ENCODE measurements at places on chromosomes 7 and 10.

GRCh38 chr7:119935418-119936025, 337.5 kb upstream of the KCND2 start:
- DNase-seq, result no peak

DNA sequence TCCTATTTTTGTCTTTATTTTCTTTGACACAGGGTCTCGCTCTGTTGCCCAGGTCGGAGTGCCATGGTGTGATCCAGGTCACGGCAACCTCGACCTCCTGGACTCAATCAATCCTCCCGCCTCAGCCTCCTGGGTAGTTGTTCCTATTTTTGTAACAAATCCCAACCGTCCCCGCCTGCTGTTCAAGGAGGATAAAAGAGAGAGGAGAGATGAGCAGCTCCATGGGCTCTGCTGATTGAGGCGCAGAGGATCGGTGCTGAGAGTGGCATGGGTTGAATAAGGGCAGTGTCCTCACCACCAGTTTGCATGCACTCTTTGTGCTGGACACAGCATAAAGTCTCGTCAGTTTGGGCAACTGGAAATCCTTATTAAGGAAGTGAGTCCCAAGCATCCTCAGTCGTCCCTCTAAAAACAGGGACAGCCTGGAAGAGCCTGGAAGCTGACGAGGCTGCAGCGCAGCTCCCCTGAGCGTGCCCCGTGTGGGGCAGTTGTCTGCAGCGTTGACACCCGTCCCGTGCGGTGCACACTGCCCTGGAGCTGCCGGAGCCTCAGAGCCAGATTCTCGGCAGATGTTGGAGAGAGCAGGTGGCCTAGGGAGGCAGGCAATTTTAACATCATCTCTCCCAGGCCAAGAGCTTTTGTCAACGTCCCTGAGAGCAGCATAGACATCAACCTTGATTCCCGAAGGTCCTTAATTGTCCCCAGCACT, 404.2 kb upstream of the RNF32 start:
- DNase-seq, result no peak

DNA sequence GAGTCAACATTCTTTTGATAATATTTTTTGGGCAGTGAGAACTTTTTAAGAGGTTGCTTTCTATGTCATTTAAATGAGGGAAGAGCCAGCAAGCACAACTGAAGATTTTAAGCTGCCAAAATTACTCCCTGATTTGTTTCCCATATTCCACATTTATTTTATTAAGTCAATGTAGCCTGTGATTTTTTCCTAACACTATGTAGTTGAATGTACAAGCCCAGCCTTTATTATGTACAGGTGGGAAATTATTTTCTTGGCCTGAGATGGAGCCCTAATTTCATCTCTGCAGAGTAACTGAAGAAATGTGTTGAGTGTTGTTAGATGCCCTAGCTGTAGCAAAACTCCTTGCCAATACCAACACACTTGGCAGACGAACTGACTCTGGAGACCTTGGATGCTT, 83.1 kb upstream of the MINDY3 start:
- no peak for DNase-seq

DNA sequence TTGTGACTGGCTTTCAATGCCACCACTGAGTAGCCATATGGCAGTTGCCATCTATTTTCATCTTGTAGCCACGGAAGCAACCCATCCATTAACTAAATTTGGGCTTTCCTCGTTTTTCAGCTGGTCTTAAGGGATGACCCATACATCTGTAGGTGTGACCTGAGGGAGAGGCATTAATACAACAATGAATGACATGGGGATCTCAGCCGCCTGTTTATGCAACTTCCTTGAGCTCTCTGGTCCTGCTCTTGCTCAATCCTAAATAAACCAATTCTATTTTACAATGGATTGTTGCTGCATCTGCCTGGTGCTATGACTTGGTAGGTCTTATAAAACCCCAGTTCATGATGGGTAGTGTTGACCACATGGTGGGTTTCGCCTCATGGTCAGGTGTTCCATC, 21.9 kb upstream of the ADAM22 start:
- no peak for DNase-seq

DNA sequence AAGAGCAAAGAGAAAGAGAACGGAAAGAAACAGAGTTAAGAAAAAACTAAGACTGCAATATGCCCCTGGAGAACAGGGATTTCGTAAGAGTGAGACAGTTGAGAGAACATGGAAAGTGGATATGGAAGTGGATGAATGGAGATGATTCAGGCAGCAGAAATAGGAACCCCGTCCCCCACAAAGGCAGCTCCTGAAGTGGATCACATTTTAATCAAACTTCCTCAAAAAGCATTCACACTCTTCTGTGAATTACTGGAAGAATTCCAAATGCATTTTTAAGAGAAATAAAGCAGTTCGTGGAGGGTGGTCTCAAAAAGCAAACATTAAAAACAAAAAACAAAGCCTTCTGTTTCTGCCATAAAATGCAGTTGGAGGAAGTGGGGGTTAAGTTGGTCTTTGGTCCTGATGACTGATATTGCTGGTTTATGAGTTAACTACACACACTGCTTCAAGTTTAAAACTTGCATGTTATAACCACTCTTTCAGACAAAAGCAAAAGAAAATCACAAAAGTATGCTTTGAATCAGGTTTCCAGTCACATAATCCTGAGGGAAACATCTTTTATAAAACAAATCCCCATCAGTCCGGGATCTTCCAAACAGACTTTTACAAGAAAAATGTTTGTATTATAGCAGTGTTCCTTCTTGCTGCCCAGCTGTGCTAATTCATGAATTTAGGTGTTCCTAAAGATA, 214.3 kb downstream of the FANK1 start:
- DNase-seq, result no peak

GRCh38 chr10:31171402-31172083, 139.9 kb upstream of the ZNF438 start:
- no peak for DNase-seq

- DNase-seq, result no peak
Measured at GRCh38 chr7:55887821-55888247, 578 bp downstream of the ZNF713 start.

GRCh38 chr7:44216521-44217222, 15.9 kb downstream of the YKT6 start:
- no peak for DNase-seq

- DNase-seq, result no peak
Measured at GRCh38 chr10:75342397-75342796, 59.2 kb downstream of the ZNF503 start.

- DNase-seq, result no peak
Measured at GRCh38 chr10:100736144-100736808, 9.1 kb upstream of the PAX2 start.

- no peak for DNase-seq
Measured at GRCh38 chr10:5404208-5405041, at the start of gene TUBAL3. Gene TUBAL3 (minus strand): TSS chr10:5404828. CDS start chr10:5404792, 36 bp downstream.

- no peak for DNase-seq
Measured at GRCh38 chr10:71511206-71511605, 114.5 kb downstream of the CDH23 start.

DNA sequence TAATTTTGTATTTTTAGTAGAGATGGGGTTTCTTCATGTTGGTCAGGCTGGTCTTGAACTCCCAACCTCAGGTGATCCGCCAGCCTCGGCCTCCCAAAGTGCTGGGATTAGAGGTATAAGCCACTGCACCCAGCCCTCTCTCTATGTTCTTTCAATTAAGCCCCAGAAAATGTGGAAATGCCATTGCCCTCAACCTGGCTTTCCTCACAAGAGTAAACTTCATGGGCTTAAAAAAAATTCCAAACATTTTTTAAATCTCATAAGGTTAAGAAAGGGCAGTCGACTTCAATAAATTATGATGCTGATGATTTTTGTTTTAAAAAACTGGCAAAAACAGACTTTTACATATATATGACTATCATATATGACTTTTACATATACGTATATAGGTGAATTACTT, 107.6 kb downstream of the TES start:
- DNase-seq, result no peak

DNA sequence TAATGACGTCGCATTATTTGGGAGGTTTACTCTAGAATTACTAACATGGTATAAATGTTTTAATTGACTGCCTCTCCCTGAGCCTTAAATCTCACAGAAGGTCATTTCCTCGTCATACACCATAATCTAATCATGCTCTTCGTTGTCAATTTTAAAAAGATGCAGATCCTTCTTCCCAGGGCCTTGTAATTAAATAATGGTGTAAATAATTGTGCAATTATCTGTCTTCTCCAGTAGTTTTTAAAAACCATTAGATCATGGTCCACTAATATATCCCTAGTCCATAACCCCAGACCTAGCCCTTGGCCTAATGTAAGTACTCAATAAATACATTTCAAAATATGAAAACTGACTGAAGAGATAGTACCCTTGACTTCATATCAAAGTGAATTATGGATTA, 181.5 kb upstream of the GNAI1 start:
- no peak for DNase-seq

DNA sequence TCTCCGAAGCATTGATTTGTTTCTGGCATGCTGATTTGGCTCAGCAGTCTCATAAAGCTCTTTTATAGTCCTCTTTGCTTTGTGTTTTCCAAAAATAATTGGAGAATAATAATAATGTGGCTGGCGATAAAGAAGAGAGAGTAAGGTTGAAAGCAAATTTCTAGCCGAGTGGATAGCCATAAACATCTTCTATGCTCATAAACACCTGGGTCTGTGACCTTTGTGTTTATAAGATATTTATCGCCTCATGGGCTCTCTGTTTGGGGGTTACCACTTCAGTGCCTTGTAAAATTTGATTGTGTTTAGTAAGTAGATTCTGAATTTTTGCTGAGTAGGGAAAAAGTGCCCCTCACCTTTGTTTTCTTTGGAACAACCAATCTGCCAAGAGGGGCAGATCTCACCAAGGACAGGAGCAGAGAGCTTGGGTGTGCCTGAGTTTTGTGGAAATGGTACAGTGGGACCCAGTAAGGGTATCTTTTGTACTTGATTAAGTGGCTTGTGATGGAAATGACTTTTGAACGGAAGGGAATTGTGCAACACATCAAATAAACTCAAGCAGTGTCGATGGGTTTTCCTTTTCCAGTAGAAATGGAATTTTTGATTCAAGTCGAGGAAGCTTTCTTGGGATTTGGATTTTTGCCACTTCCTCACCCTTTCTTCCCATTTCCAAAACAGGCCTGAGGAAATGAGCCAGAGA, 220.5 kb downstream of the AUTS2 start:
- no peak for DNase-seq

GRCh38 chr10:13104697-13105096, 4.7 kb downstream of the OPTN start:
- DNase-seq, result no peak

DNA sequence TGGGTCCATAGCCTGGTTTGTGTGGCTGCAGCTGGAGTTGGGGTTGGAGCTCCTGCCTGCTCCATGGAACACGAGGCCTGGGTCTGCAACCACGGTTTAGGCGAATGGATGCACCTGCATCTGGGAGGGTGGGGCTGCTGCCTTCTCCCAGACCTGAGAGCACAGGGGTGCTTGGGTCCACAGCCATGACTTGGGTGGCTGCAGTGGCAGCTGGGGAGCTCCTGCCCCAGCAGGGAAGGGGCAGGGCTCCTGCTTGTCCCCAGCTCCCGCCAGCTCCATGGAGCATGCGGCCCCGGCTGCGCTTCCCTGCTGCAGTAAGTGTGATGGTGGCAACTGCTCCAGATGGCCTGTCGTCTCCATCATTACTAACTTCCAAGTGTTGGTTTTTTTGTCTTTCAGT, 571.1 kb upstream of the LRRN3 start:
- no peak for DNase-seq

DNA sequence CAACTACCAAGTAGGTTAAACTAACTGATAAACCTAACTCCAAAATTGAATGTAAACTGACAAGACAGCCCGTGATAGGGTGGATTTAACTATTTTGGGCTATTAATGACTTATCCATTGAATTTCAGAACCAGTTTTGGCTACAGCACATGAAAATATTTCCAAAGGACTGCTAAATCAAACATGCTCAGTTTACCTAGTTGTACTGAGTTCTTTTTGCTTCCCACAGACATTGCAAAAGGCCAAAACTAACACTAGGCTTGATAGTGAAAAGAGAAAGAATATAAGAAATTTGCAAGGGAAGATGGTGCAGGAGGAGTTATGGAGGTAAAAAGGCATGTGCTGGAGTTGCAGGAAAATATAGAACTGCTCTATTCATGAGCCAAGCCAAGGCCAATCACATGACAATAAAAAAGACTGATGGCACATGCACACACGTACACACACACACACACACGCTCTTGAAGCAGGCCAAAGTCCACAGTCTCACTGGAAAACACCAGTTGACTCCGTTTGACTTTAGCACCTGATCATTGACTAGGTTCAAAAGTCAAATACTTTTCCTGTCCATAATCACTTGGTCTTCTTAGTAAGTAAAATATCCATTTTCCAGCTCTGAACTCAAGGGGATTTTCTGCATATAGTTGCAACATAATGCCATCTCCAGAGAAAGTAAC, 76.0 kb upstream of the AGBL3 start:
- DNase-seq, result no peak

Measured in stimulated activated CD4-positive, alpha-beta T cell treated with anti-CD3 and anti-CD28 coated beads, Interleukin-1b, Interleukin-23, amount 100 ng/mL, for 1 hour (primary cell).